ENCODE measurements at places on chromosomes 13 and 19.

DNA sequence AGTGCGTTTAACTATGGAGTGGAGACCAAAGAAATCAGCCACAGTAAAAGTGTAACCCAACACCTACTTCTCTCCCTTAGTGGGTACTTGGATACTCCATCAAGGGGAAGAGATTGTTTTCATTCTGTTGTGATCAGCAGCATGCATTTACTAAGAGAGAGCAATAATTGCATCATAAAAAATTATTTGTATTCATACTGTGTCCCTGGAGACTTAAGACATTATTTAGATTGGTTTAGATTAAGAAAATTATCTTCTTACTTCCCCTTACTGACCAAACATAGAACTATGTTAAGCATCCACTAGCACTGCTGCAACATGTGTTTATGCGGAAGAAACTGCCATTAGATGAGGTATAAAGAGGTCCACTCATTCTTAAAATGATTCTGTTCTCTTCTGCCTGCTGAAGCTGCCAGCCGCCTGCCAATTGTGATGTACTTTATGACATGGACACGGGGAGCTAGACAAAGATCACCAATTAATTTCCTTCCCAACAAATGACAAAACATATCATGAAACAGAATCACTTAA lies 738.5 kb downstream of the DIAPH3 start:
- no peak for DNase-seq

DNA sequence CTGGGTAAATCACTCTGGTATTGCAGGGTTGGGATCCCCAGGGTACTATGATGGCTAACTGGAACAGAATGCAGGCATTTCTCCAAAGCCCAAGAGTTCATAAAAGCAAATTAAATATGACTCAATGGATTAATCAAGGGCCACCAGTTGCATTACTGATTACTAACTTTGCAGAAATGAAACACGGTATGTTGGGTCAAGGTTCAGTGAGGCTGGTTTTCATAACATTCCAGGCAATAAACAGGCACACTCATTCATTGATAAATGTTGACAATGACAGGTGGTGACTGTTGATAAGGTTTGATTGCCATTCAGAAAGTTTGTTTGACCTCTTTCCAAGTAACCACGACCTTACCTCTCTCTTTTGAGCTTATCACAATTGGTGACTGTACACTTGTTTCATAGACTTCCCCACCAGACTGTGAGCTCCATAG lies 506 bp upstream of the AP1M1 start:
- peak; percentile 70 for DNase-seq

- no peak for DNase-seq
Measured at GRCh38 chr13:76994281-76994680, 2.4 kb downstream of the CLN5 start.

DNA sequence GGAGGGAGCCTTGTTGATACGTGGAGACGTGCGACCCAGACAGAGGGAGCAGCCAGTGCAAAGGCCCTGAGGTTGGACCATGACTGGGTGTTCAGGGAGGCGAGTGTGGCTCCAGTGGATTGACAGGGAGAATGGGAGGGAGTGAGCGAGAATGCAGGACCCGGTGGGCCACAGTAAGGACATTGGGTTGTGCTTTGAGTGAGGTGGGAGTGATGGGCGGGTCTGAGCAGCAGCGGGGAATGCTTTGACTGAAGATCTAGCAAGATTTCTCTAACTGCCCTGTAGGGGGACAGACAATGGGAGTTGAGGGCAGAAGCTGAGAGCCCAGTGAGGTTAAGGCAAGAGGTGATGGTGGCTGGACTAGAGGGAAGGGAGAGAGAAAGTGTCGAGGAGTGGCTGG lies 7.7 kb upstream of the NANOS2 start:
- DNase-seq, result no peak

GRCh38 chr19:10353793-10354391 lies 14.5 kb upstream of the ICAM3 start:
- peak; percentile 11 for DNase-seq

- no peak for DNase-seq
Measured at GRCh38 chr13:60690604-60691003, 293.6 kb downstream of the TDRD3 start.

Measured in A172 (cell line).